ENCODE measurements at places on chromosomes 2 and 18.

DNA sequence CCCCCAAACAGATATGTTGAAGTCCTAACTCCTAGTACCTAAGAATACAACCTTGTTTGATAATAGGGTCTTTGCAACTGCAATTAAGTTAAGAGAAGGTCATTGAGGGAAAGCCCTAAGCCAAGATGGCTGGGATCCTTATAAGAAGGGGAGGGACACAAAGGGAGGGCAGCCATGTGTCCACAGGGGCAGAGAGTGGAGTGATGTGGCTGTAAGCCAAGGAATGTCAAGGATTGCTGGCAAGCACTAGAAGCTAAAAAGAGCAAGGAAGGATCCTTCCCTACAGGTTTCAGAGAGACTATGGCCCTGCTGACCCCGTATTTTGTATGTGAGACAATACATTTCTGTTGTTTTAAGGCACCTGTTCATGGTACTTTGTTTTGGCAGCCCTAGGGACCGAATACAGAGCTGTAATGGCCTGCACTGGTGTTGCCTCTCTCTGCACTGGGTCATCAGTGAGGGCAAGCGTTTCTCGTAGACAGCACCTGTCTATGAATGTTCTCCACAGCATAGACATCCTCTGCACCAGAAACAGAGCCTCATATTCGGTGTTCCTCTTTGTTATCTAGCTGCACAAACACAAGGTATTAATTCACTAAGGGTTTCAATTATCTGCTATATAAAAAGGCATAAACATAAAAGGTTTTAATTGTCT, 75.4 kb upstream of the AQP4 start:
- no peak for DNase-seq

GRCh38 chr2:11370377-11371091, 26.1 kb upstream of the ROCK2 start:
- no peak for DNase-seq

GRCh38 chr2:92326-92725, 46.0 kb upstream of the FAM110C start:
- no peak for DNase-seq

GRCh38 chr2:239695106-239695727, 294.4 kb upstream of the HDAC4 start:
- DNase-seq, result no peak

- no peak for DNase-seq
Measured at GRCh38 chr2:68764806-68765311, 30.2 kb downstream of the ARHGAP25 start.

- DNase-seq, result no peak
Measured at GRCh38 chr18:55753643-55754263, 165.8 kb upstream of the TCF4 start.

Data from eye (tissue), 1 donor.